ENCODE measurements at places on chromosomes 4 and X. TPM values are rescaled to one million over a fixed set of nuclear protein-coding genes. Genes with fewer than 3 reads are reported as not detected.

DNA sequence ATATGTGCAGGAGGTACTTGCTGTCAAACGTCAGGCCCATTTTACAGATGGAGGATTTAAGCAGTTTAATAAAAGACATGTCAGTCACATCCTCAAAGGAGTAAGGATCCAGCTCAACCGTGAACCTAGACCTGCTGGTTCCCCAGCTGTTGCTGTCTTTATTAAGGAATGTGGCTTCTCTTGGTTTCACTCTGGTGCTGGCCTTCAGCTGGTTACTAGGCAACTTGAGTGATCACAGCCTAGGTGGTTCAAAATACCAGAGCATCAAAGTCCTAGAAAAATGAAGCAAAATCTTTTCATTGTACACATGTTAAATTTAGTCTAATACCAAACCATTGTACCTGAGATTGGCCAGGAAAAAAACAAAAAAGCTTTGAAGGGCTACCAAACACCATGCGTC is 32.7 kb upstream of the GLRA2 start:
- no peaks in the 10 kb centered on the region for H3K27me3 ChIP-seq
- no peak for DNase-seq
- no peaks in the 10 kb centered on the region for H3K36me3 ChIP-seq
- H3K27ac ChIP-seq = no peak overlapping the region
- no peaks in the 10 kb centered on the region for H3K4me1 ChIP-seq

DNA sequence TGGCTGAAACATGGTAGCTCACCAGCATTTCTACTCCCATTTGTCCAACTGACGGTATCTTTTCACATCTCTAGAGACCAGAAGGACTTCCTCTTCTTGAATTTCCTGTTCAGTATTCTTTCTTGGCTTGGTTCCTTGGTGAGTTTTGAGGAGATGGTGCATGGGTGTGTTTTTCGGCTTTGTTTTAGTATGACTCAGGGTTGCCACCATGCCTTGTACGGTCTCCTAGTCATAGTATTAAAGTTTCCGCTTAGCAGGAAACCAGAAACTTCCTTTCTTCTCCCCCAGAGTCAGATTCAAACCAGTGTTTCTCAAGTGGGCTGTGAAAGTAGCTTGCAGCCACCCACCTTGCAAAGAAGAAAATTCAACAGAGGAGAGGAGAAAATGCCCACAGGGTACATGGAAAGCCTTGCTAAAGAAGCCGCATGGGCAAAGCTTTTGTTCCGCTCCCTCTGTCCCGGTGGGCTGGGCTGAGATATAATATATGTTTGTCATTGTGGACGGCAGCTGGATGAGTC is 5.7 kb downstream of the CD99 start:
- H3K4me1 ChIP-seq = peaks cover 54% of the 10 kb centered on the region
- H3K27me3 ChIP-seq = no peaks in the 10 kb centered on the region
- peak overlapping the region; percentile 97 for H3K27ac ChIP-seq
- peak overlapping the region; percentile 100 for H3K4me3 ChIP-seq
- H3K36me3 ChIP-seq = peaks cover 78% of the 10 kb centered on the region

DNA sequence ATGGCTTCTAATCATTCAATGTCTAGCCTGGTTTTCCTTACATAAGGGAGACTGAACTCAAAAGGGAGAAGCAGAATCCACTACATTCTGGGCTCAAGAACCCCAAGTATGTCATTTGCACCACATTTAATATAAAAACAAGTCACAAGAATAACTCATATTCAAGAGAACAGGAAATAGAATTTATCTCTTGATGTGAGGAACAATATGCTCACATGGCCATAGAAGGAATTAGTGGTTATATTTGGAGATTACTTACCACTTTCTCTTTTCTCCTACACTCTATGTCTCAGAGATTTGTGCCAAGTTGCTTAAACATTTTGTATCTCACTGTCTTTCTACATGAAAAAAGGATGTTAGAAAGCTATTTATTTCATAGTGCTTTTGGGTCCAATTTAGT is 922.6 kb upstream of the PABPC4L start:
- H3K27ac ChIP-seq = peak overlapping the region; percentile 20
- H3K4me3 ChIP-seq = no peak overlapping the region
- no peaks in the 10 kb centered on the region for H3K27me3 ChIP-seq
- no peak for DNase-seq

- H3K4me1 ChIP-seq = peaks cover 22% of the 10 kb centered on the region
- no peak for DNase-seq
- no peaks in the 10 kb centered on the region for H3K36me3 ChIP-seq
- H3K27ac ChIP-seq = no peak overlapping the region
These were observed 298.1 kb downstream of the PDGFC start for GRCh38 chr4:156673483-156673882.

DNA sequence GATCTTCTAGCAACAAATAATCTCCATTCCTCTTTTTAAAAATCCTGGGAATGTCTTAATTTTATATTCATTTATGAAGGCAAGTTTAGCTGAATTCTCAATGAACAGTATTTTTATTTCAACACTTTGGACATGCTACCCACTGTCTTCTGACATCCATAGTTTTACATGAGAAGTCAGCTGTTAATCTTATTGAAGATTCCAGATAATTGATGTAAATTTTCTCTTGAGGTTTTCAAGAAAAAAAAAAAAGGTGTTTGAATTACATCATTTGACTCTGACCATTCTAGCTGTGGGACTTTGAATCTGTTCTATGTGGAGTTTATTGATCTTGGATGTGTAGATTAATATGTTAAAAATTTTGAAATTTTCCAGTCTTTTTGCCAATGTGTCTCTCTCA is 28.0 kb downstream of the PDHA2 start:
- H3K27me3 ChIP-seq = no peaks in the 10 kb centered on the region
- H3K27ac ChIP-seq = no peak overlapping the region
- H3K4me1 ChIP-seq = no peaks in the 10 kb centered on the region
- H3K36me3 ChIP-seq = no peaks in the 10 kb centered on the region
- no peak overlapping the region for H3K4me3 ChIP-seq

DNA sequence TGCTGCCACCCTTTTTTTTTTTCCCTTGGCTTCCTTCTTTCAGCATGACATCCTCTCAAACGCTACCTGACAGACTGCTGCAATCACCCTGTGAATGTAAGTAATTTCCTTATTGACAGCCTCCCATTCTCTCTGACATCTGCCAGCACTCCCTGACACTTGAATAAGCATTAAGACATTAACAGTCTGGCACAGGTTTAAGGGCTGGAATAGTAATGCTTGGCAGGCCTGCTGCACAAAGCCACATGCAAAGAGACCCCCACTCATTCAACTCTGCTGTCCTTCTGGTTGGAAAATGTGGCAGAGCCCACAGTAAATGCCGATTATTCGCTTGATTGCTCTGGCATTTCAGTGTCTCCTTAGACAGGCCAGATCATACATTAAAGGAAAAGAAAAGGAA is 28.1 kb upstream of the RASGEF1B start:
- H3K27ac ChIP-seq = no peak overlapping the region
- H3K4me3 ChIP-seq = no peak overlapping the region
- DNase-seq = no peak
- no peaks in the 10 kb centered on the region for H3K36me3 ChIP-seq

- H3K4me3 ChIP-seq = no peak overlapping the region
- peak; percentile 89 for DNase-seq
- peaks cover 4% of the 10 kb centered on the region for H3K4me1 ChIP-seq
These were observed 264.6 kb downstream of the SNCA start for GRCh38 chr4:89572224-89572858.

DNA sequence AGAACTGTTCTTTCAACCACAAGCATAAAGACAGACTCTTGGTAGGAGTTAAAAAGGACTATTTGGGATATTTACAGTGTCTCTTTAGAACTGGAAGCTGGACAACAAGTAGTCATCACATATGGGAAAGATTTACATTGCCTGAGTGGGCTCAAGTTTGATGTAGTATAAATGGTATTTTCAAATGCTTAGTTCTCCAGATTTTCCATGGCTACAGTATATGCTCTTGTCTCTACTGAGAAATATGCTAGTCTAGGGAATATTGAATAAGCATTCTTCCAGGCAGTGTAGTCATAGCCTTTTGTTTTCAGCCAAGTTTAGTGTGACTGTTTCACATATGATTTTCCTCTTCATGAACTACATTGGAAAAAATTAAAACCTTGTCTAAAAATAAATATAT is 315.6 kb downstream of the ARHGAP24 start:
- no peaks in the 10 kb centered on the region for H3K27me3 ChIP-seq
- no peaks in the 10 kb centered on the region for H3K36me3 ChIP-seq
- no peak overlapping the region for H3K4me3 ChIP-seq
- no peak overlapping the region for H3K27ac ChIP-seq
- no peaks in the 10 kb centered on the region for H3K4me1 ChIP-seq

GRCh38 chr4:112448306-112449132 is 67.5 kb downstream of the NEUROG2 start:
- H3K4me1 ChIP-seq = no peaks in the 10 kb centered on the region
- DNase-seq = peak; percentile 6
- no peaks in the 10 kb centered on the region for H3K36me3 ChIP-seq

- H3K36me3 ChIP-seq = no peaks in the 10 kb centered on the region
- DNase-seq = no peak
- no peak overlapping the region for H3K27ac ChIP-seq
- no peaks in the 10 kb centered on the region for H3K4me1 ChIP-seq
- no peak overlapping the region for H3K4me3 ChIP-seq
These were observed 42.6 kb upstream of the GNRHR start for GRCh38 chr4:67796810-67797209.

GRCh38 chrX:42127563-42127962 is 204.2 kb upstream of the CASK start:
- peak; percentile 1 for DNase-seq
- no peaks in the 10 kb centered on the region for H3K4me1 ChIP-seq
- H3K27me3 ChIP-seq = no peaks in the 10 kb centered on the region
- no peak overlapping the region for H3K27ac ChIP-seq
- no peak overlapping the region for H3K4me3 ChIP-seq

- no peak for DNase-seq
- H3K27me3 ChIP-seq = no peaks in the 10 kb centered on the region
- H3K36me3 ChIP-seq = no peaks in the 10 kb centered on the region
- no peak overlapping the region for H3K27ac ChIP-seq
These were observed 67.2 kb upstream of the TFDP3 start for GRCh38 chrX:133285341-133285740.

DNA sequence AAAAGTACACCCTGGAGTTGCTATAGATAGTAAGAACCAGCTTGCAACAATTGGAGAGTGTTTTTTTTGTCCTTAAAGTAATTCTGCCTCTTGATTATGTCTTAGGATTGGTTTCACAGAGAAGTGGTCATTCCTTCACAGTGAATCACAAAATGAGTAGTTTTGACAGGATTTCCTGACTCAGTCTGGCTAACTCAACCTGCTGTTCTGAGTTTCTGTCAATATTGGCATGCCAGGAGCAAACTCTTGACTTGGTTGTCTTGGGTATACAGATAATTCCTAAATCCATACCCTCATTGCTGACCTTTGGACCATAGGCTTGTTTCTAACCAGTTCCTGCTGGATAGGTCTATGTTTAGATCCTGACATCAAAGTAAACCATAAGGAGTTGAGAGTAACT is 9.4 kb downstream of the FHIP1A start:
- H3K36me3 ChIP-seq = no peaks in the 10 kb centered on the region
- DNase-seq = no peak

Gene GYPB
- total RNA-seq = not detected

Gene USP17L24
- not detected for total RNA-seq

Gene SSX7
- 2.2 TPM for total RNA-seq

Gene NR0B1
- 54.5 TPM for total RNA-seq

Gene CTAG2
- not detected for total RNA-seq

Data from A673 (cell line).